Activated T-helper 17 cell treated with anti-CD3 and anti-CD28 coated beads, Interleukin-2, amount 50 U/mL, for 72 hours (primary cell): ENCODE measurements at places on chromosomes 1 and 21. TPM values are rescaled to one million over a fixed set of nuclear protein-coding genes. Genes with fewer than 3 reads are reported as not detected.

FCMR gene
- total RNA-seq, result 22.7 TPM

TCHH gene
- 0.03 TPM for total RNA-seq

FOXO6 gene
- 0.11 TPM for total RNA-seq

C1QTNF12 gene
- total RNA-seq, result 1.8 TPM

TENT5C gene
- total RNA-seq, result 30.2 TPM

BNIPL gene
- 4.5 TPM for total RNA-seq

GLMN gene
- 25.8 TPM for total RNA-seq

NPPB gene
- not detected for total RNA-seq

SPRR2E gene
- not detected for total RNA-seq

FAM131C gene
- total RNA-seq, result 0.69 TPM

UBL4B gene
- not detected for total RNA-seq

RNU1-1 gene
- 1,202 TPM for total RNA-seq

DNA sequence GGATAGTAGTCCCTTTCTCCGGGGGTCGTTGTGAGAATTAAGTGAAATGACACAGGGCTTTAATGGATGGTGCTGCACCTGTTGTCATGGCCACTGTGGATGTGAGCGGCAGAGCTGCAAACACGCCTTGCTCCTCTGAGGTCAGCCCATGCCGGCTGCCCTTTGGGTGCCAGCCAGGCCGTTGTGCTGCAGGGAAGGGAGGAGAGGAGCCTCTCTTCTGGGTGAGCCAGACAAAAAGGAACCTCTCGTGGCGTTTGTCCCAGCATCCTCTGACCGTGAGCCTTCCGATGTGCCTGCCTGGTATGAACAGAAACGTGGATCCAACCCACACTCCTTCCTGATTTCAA, 383.0 kb upstream of the VAMP3 start:
- no peak for ATAC-seq

- no peak for ATAC-seq
Measured at GRCh38 chr1:202821467-202821866, 10.7 kb downstream of the PCAT6 start.

GRCh38 chr1:62452951-62453350, 16.1 kb downstream of the USP1 start:
- peak; percentile 35 for ATAC-seq

DNA sequence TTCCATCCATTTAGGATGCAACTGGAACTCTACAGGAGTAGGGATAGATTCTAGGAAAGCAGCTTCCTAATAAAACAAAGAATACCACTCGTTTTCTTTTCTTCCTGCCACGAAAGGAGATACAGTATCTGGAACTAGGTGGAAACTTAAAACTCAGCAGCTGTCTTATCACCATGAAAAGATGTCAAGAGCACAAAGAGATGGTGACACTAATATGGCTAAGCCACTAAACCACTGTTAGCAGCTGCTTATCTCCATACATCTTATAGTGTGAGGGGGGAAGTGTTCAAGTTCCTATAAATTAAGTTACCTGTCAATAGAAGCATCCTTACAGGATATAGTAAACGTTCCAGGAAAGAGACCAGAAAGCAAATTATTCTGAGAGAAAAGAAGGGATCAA, 162.5 kb downstream of the TYW3 start:
- ATAC-seq, result no peak

DNA sequence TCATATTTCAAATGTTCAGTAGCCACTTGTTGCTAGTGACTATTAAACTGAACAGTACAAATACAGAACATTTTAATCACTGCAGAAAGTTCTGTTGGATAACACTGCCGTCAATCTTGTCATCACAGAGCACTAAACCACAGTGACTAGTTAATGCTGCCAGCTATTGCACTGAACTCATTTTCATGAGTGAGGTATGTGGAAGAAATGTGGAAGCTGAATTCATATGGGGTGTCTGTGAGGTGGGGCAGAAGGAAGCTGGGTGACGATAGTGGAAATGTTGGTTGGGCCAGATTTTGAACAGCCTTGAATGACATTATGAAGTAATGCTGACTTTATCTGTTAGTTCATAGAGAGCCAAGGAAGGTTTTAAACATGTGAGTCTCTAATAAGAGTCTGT, 49.6 kb downstream of the OSBPL9 start:
- ATAC-seq, result no peak

DNA sequence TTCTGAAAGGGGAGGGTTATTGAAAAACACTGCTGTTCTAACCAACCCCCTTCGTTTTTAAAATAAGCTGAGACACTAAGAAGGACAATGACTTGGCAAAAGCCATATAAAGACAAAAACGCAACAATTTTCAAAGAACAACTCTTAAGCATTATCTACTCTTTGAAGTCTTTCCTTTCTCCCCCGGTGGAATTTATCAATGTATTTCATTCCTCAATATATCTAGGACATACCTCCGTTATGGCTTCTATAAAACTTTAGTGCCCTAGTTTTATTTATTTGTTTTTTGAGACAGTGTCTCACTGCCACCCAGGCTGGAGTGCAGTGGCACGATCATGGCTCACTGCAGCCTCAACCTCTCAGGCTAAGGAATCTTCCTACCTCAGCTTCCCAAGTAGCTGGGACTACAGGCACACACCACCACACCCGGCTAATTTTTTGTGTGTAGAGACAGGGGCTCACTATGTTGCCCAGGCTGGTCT, 3.2 kb downstream of the NRDC start:
- ATAC-seq, result no peak

GRCh38 chr1:12502336-12503109, 115.5 kb downstream of the DHRS3 start:
- ATAC-seq, result peak; percentile 95

- ATAC-seq, result peak; percentile 59
Measured at GRCh38 chr1:116498789-116499628, 71.8 kb downstream of the CD58 start.

- ATAC-seq, result no peak
Measured at GRCh38 chr1:57674801-57675200, 250.9 kb upstream of the DAB1 start.

GRCh38 chr1:229674042-229674441, 48.0 kb downstream of the URB2 start:
- no peak for ATAC-seq

DNA sequence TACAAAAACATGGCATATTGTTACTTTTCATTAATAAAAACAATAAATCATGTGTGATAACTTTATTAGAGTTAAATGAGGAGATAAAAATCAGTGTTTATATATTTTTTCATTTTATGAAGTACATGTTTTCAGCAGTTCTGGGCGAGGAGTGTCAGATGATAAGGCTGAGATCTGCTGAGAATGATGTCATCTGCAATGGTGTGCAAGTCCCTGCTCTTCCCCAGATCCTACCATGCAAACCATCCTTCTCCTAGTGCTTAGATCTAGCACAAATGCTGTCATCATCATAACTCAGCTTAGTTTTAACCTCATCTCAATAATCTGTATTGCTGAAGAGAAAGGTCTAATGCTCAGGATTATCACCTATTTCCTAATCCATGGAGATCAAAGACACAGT, 214.4 kb upstream of the DAB1 start:
- no peak for ATAC-seq

GRCh38 chr1:207825719-207826556, 74.1 kb downstream of the CD46 start:
- ATAC-seq, result peak; percentile 85

GRCh38 chr1:210264496-210265380, 32.1 kb downstream of the SERTAD4 start:
- no peak for ATAC-seq

GRCh38 chr21:33268737-33269441, 2.7 kb downstream of the IL10RB start:
- ATAC-seq, result peak; percentile 73

GRCh38 chr1:14791654-14792053, 193.2 kb downstream of the KAZN start:
- no peak for ATAC-seq

- peak; percentile 40 for ATAC-seq
Measured at GRCh38 chr1:112509005-112509659, 367 bp downstream of the WNT2B start.

- ATAC-seq, result no peak
Measured at GRCh38 chr1:72579629-72580028, 297.3 kb upstream of the NEGR1 start.

GRCh38 chr1:89257041-89257440, 15.6 kb downstream of the GBP5 start:
- ATAC-seq, result peak; percentile 23

DNA sequence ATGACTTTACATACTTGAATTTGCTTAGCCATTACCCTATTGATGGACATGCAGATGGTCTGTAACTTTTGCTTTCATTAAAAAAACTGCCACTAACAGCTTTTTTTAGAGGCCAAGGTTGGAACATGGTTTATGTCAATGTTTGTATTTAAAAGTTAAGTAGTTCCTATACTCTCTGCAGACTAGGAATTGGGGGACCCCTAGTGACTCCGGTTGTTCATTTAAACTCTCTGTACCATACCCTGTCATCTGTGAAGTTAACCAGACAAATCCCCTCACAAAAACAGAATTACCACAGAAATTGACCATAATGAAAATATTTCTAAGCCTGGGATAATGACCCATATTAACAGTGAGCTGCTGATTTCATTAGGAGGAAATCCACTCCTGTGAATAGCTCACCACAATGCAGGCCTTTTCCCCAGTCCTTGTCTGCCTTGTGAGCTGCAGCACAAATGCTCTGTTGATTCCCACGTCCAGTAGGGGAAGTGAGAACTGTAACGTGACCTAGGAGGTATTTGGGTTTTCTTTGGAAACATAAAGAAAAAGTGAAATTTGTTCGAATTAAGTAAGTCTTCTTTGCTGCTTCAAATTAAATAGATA, 30.2 kb upstream of the CD101 start:
- no peak for ATAC-seq

GRCh38 chr1:171748651-171749050, 6.8 kb upstream of the VAMP4 start:
- ATAC-seq, result peak; percentile 22

- no peak for ATAC-seq
Measured at GRCh38 chr1:207821464-207822045, 69.7 kb downstream of the CD46 start.

- ATAC-seq, result no peak
Measured at GRCh38 chr1:219917851-219918466, 10.4 kb downstream of the SLC30A10 start.

GRCh38 chr1:242692988-242693387, 168.5 kb upstream of the PLD5 start:
- no peak for ATAC-seq

DNA sequence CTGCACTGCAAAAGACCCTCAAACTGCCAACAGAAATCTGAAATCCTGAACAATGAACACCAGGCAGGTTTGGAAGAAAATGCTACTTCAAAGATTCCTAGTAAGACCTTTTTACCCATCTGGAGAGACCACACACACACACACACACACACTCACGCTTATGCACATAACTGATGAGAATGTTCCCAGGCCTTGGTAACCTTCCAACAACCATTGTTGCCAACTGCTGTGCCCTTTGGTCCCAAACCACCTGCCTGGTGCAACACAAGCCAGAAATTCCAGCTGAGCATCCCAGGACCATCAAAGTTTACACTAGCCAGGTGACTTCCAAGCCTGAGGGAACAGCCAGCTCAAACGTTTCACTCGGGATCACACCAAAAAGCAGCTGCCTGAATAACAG, 56.9 kb downstream of the SEC16B start:
- no peak for ATAC-seq

DNA sequence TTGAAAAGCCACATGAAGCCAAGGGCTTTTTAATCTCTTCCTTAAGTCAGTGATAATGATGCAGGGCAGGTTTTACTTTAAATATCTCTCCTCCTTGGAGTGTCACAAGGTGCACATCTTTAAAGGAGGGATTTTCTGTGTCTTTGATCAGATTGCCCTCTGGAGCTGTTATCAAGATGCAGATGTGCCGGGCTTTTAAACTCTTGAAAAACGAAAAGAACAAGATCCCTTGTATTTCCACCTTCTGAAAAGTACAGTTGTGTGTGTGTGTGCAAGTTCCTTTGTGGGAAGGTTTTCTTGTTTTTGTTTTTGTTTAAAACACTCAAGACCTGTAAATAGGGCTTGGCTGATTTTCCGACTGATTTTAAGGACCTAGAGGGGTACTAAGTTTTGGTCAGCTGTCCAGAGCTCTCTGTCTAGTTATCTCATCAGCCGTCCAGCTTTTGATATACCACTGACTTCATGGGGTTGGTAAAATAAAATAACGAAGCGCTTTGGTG, 1.6 kb downstream of the MARK1 start:
- ATAC-seq, result no peak

- no peak for ATAC-seq
Measured at GRCh38 chr21:37071561-37072273, 1.2 kb downstream of the PIGP start.
